Suprapubic skin (tissue), 4 donors: ENCODE measurements at places on chromosomes 2 and 18. TPM values are rescaled to one million over a fixed set of nuclear protein-coding genes. Genes with fewer than 3 reads are reported as not detected.

DNA sequence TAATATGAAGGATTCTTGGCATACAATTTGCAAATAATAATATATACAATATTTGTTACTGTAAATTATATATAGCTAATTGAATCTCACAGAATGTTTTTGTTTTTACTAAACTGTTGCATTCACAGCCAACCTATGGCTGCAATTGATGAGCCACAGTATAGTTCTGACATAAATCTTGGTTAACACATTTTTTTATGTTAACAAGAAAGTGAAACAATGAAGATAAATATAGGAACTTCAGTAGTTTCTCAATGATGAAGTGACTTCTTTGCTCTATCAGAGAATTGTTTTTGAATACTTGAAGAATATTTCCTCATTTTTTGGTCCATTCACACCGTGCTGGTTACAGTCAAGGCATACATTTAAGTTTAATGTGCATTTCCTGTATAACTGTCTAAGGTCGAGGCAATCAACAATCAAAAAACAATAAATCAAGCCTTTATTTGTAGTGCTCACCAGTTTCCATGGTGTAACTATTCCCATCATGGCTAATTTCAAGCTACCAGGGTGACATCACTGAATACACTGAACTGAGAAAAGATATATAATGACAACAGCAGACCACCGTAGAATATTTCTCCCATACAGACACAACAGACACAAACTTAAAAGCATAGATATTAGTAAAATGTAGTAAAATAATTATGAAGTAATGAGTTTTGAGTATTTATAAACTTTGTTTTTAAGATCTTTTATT is 12.9 kb upstream of the ETAA1 start:
- DNase-seq = no peak

- DNase-seq = no peak
Observed at GRCh38 chr2:204901591-204901990, 356.3 kb downstream of the PARD3B start.

- DNase-seq = no peak
Observed at GRCh38 chr2:98903767-98904485, 32.1 kb downstream of the CRACDL start.

The FEV gene
- not detected for total RNA-seq

GRCh38 chr18:12906773-12907172 is 22.7 kb upstream of the PTPN2 start:
- no peak for DNase-seq

GRCh38 chr2:85590950-85591349 is 4.6 kb upstream of the RNF181 start:
- no peak for DNase-seq

DNA sequence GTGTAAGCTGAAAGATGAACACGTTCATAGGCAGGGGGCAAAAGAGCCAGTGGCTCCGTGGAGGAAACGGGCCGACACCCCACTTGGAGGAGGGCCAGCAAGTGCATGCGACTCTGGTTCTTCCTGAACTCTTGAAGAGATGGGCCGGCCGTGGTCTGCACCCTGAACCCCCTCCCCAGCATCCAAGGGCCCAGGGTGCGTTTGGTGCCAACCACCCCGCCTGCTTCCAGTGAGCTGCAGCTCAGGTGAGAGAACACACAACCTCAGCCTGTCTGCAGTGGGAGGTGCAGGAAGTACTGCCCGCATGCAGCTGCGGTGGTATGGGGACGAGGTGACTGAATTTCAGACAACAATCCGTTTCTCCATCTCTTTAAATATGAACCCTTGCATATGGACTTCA is 58.9 kb downstream of the ADNP2 start:
- DNase-seq = no peak

The EMILIN2 gene
- 6.0 TPM for total RNA-seq

- DNase-seq = peak; percentile 50
Observed at GRCh38 chr2:239690651-239691631, 290.1 kb upstream of the HDAC4 start.

- no peak for DNase-seq
Observed at GRCh38 chr18:60784161-60784560, 411.6 kb upstream of the MC4R start.

DNA sequence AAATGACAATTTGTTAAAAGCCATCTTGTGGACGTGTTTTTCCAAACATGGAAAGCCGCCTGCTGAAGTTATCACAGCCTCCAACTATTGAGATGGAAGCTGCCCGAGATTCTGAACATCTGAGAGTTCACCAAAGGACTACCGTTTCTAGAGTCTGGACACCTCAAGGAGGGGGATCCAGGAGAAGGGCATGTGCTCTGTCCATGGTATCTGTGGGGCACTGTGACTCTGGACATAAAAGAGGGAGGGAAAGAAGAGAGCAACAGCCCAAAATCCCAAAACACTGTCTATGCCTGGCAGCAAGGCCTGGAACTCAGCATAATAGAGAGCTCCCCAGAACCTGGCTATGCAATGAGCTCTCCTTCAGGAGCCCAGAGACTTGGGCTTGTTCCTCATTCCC is 319.9 kb downstream of the EN1 start:
- no peak for DNase-seq

The NAT8 gene
- total RNA-seq = not detected

The MROH2A gene
- not detected for total RNA-seq

The AQP4 gene
- total RNA-seq = 1.9 TPM

GRCh38 chr2:225020168-225020849 is 22.0 kb downstream of the DOCK10 start:
- no peak for DNase-seq

DNA sequence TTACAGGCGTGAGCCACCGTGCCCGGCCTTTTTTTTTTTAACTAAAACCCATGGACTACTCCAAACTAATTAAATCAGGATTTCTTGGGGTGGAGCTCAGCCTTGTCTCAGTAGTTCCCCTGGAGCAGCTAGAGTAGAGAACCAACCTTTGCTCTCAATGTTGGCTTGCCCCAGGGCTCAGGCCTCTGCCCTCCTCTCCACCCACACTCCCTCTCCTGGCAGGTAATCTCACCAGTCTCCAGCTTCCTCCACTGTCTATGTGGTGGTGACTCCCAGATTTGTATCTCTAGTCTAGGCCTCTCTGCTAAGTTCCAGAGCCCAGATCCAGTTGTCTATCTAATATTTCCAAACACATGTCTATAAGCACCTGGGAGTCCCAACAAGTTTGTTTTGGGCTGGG is 9.6 kb upstream of the MTA3 start:
- no peak for DNase-seq
